GM10248 (cell line): ENCODE measurements at places on chromosomes 3 and 15.
A peak's percentile ranks its signal among the peaks of the same experiment; 100 is the strongest.

GRCh38 chr3:122880624-122881023, 85.8 kb downstream of the SLC49A4 start:
- DNase-seq = no peak

DNA sequence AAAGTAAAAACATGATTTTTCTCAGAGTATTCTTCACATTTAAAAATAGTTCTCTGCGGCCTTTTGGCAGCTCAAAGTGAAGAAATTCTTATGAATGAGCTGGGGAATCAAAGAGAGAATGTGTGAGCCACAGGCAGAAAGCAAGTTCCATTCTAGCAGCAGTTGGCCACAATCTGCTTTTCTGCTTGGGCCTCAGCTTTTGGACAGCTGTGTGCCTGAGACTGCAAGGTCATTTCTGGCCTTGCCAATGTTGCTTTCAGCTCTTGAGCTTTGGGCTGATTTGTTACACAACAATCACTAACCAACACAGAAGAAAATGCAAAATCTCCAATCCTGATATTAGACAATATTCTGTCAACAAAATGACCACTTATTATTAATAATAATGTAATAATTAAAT, 14.4 kb upstream of the TM4SF4 start:
- DNase-seq = no peak

DNA sequence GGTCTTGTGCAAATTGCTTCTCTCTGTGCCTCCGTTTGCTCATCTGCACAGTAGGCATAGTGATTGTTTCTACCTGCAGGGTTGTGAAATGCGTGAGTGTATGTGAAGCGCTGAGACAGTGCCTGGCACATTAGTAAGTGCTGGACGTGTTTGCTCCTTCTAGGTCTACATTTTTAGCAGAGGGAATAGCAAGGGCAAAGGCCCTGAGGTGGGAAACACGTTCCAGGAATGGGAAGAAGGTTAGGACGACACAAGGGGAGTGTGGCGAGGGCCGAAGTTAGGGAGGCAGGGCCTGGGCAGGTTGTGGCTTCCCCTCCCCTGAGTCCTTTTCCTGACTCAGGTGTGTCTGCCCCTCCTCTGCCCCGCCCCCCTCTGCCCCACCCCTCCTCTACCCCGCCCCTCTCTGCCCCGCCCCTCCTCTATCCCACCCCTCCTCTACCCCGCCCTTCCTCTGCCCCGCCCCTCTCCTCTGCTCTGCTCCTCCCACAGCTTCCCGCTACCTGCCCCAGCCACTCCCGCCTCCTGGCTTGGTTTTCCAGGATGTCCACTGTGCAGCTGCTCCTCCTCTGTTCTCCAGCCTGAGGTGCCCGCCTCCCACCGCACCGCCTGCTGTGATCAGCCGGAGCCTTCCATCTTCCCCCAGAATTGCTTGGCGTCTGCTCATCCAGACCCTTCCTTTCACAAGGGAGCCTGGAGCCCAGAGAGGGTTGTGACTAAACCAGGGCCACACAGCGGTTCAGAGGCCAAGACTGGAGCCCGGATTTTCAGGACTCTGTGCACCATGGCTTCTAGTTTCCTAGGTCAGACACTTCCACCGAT, 31.1 kb upstream of the SMAD6 start:
- DNase-seq = no peak

- peak; percentile 80 for DNase-seq
Observed at GRCh38 chr3:150384296-150385212, 23.5 kb upstream of the TSC22D2 start.

DNA sequence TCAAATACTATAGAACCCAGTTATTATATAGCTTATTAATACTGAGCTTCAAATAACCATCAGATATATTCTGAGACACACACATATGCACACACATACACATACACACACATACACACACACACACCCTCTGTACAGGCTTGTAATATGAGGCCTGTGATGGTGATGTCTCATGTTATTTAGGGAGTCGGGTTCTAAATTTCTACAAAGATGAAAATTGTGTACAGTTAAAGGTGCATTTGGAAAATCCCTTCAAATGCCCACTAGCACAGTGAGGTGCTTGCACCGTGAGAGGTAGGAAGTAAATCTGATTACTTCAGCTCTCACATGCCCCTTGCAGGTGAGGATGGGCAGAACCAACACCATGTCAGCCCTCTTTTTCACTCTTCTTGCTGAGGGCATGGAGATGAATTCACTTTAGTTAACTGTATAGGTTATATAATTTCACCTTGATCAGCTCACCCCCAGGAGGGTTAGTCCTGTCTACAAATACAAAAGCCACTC, 294.5 kb upstream of the PROK2 start:
- no peak for DNase-seq

DNA sequence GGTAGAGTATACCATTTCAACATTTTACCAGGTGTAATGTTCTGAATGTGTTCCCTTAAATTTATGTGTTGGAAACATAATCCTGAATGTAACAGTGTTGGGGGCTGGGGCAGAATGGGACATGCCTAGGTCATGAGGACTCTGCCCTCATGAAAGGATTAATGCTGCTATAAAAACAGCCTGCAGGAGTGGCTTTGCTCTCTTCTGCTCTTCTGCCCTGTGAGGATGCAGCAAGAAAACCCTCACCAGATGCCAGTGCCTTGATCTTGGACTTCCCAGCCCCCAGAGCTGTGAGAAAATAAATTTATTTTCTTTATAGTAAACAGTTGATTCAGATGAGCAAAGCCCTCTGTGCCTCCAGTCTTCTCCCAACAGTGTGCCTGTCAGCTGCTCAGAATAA, 326.0 kb upstream of the ONECUT1 start:
- DNase-seq = no peak

GRCh38 chr3:168422843-168423242, 327.1 kb upstream of the GOLIM4 start:
- DNase-seq = no peak

DNA sequence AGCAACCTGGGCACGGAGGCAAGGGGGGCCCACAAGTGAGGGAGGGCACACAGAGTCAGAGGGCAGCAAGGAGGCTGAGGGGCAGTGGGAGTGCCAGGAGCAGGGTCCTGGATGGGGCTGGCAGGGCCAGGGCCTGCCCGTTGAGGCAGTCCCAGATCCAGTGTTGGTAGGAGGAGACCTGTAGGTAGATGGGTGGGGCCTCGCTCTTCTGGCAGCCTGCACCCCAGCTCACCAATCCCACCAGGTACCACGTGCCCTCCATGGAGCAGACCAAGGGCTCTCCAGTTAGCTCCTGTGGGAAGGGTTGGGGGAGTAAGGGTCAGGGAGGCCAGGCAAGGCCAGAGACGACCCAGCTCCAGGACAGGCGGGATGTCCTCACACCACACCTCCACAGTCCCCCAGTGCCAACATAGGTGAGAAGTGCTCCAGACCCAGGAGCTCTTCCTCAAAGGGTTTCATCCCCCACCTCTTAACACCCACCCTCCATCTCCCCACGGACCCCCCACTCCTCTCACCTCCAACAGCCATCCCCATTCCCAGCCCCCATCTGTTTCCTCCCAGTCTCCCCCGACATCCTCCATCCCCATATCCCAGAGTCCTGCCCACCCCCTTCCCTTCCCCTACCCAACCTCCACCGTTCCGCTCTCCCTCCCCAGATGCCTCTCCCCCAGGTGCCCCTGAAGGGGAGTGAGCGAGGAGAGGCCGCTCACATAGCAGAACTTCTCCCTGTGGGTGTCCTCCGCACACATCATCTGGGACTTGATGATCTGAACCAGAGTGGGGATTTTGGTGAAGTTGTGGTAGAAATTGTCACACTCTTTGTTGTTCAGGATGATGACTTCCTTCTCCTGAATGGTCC, 5.2 kb downstream of the PRSS50 start:
- no peak for DNase-seq

GRCh38 chr3:56795829-56796185, 5.9 kb downstream of the ARHGEF3 start:
- no peak for DNase-seq

DNA sequence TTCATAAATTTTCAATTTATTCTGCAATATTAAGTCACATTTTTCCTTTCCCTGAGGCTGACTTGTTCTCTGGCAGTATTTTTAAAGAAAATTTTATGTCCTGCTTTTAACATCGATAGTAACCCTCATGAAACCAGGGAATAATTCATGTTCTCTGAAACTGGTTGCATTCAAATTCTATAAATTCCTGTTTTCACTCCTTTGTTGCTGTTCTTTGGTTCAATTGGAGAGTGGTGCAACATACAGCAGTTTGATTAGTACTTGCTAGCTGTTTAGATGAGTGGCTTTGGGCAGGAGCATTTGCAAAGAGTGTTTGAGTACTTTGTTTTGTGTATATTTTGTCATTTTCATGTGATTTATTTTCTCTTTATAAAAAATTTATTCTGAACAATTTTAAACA, 19.2 kb downstream of the ZIC1 start:
- no peak for DNase-seq

GRCh38 chr3:42035816-42036482, 55.2 kb upstream of the TRAK1 start:
- no peak for DNase-seq

GRCh38 chr15:95325763-95326404, 1004.6 kb upstream of the NR2F2 start:
- DNase-seq = no peak

- no peak for DNase-seq
Observed at GRCh38 chr3:163541629-163542028, 1536.7 kb downstream of the SI start.

- no peak for DNase-seq
Observed at GRCh38 chr3:63644212-63644797, 8.2 kb upstream of the SNTN start.

GRCh38 chr3:123884203-123884831, at the start of gene MYLK:
Gene MYLK (minus strand): TSS chr3:123884332. CDS start chr3:123793841, 90,491 bp downstream.
- peak; percentile 77 for DNase-seq

- no peak for DNase-seq
Observed at GRCh38 chr3:174242311-174243041, 616.7 kb upstream of the NAALADL2 start.

- no peak for DNase-seq
Observed at GRCh38 chr3:149713730-149714654, 38.3 kb downstream of the COMMD2 start.

- DNase-seq = peak; percentile 31
Observed at GRCh38 chr15:48966595-48967301, 3.0 kb upstream of the SHC4 start.

DNA sequence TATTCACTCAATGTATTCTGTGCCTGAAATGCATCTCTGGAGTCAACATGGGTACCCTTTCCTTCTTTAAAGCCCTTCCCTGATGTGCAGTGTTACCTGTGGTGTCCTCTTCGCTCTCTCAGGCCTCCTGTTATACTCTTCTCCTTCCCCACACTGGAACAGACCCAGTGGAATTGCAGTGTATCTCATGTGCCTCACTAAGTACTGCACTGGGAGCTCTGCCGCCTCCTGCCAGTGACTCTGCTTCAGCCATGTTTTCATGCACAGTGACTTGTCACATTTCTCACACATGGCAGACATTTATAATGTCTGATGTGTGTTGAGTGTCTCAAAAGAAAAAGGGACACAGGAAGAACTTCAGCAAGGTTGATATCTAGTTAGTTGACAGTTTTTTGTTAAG, 191.0 kb downstream of the KLHL25 start:
- no peak for DNase-seq

DNA sequence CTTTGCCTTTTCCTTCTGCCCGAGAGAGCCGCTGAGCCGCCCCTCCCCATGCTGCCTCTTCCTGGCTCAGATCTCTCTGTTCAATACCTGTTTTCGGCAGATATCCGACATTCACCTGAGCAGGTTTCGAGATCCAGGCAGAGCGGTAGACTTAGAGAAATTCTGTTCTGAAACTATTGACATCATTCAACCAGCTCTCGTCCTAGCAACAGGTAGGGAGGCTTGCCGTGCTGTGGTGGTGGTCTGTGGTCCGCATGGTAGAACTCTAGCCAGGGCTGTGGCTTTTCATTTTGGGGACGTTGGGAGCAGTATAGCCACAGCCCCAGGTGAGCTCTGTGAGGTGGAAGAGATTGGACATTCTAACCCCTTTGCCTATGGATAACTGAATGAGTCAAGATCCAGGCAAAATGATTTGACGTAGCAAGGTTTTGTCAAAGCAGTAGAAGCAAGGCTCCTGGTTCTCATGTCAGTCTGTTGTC, 810 bp downstream of the TMEM62 start:
- no peak for DNase-seq

GRCh38 chr3:154209499-154209898, 88.3 kb downstream of the ARHGEF26 start:
- DNase-seq = no peak

- no peak for DNase-seq
Observed at GRCh38 chr15:55031727-55032126, 165.0 kb downstream of the RSL24D1 start.

DNA sequence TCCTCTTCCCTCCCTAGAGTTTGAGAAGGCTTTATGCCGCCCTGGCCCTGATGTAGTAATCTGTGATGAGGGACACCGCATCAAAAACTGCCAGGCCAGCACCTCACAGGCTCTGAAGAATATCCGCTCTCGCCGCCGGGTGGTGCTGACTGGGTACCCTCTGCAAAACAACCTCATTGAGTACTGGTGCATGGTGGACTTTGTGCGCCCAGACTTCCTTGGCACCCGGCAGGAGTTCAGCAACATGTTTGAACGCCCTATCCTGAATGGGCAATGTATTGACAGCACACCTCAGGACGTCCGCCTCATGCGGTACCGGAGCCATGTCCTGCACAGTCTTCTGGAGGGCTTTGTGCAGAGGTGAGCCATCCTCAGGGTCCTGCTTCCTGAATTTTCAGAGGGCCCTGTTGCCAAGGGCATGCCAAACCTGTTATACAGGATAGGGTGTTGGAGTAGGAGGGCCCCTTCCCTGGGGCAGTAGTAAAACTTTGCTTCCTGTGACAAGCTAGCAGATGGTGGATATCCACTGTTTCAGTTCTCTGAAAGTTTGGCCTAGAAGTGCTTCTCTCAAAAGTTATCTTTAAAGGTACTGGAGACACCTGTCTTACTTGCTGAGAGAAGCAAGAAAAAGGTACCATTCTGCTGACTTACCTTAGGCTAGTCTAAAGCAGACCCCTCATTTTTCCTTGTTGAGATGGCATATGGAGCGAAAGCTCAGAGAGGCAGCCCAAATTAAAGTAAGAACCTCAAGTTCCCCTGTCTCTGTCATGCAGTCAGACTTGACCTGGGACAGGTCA, 33.7 kb upstream of the TEX264 start:
- no peak for DNase-seq

DNA sequence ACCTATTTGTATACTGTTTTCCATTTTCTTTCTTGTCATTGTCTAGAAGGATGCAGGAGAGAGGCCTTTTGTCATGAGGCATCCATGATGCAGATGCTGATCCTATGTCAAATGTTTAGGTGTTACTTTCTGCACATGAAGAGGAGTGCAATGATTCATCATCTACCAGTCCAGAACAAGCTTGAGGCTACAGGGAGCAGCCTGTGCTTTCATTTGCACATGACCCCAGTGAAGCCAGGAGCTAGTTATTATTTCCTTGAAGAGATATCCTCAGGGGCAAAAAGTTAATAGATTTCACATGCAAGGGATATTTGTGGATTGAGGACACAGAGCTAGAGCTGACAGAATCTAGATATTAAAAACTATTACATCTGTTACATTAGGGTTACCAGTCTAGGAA, 204.4 kb upstream of the TGFBR2 start:
- no peak for DNase-seq

GRCh38 chr3:9028134-9028533, 64.9 kb upstream of the RAD18 start:
- DNase-seq = no peak
